Caudate nucleus (tissue), 63 donors: ENCODE measurements at places on chromosomes 5 and 9.

GRCh38 chr5:132180134-132180745 is 47.4 kb downstream of the P4HA2 start:
- DNase-seq = no peak

- no peak for DNase-seq
Measured at GRCh38 chr9:72864327-72864726, 88.5 kb downstream of the ALDH1A1 start.

DNA sequence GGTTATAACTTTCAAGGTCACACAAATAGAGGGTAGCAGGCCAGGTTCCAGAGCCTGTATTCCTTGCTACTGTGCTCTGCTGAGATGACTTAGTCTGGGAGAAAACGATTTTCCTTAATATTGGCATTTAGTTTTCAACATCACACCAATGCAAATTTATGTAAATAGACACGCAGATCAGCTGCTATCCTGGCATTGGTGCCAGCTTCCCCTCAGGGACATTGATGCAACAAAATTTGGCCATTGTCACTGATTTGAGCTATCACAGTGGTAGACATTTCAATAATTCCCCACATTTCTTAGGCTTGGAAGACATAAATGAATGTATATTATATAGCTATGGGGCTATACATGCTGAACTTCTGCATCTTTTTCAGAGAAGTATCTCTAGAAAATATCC is 71.6 kb upstream of the ASTN2 start:
- no peak for DNase-seq

- no peak for DNase-seq
Measured at GRCh38 chr9:76688471-76689238, 75.6 kb upstream of the PCA3 start.

GRCh38 chr9:115004545-115004944 is 74.2 kb upstream of the TNFSF8 start:
- DNase-seq = no peak

DNA sequence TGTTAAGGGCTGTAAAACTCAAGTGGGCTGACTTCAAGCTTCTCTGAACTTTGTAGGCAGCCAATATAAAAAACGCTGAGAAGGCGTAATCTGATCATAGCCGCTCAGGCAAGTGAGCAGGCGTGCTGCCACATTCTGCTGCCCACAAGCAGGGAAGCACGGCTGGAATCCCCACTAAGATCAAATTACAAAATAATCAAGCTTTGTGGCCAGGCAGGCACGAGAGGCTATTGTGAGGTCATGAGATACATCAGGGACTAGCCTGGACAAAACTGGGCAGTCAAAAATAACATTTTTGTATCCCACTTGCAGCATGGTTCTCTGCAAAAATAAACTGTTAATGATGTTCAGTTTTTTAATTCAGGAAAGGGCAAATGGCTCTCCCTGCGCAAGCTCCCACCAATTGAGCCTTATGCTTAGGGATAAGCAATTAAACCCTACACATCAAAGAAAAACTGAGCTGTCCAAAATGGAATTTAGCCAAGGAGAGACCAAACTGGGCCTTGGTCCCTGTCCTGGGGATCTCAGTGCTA is 64.0 kb downstream of the POU5F2 start:
- DNase-seq = no peak

DNA sequence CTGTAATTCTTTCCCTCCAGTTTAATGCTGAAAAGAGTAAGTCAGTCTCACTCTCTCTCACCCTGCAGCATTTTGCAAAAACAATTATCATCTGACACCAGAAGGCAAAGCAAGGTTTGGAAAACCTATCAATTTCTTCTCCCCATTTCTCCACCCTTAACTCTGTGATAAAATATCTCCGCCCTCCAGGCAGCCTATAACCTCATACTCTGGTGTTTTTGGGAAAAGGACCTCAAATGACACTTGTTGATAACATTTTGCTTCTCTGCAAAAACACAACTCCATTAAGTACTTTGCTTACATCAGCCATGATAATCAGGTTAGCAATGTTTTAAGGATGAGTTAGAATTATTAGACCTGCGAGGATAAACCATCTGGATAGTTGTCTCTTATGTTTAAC is 2.3 kb downstream of the ANKH start:
- no peak for DNase-seq

- DNase-seq = no peak
Measured at GRCh38 chr9:75112789-75113188, 24.5 kb downstream of the OSTF1 start.
